ENCODE measurements at places on chromosomes 16 and 17.

DNA sequence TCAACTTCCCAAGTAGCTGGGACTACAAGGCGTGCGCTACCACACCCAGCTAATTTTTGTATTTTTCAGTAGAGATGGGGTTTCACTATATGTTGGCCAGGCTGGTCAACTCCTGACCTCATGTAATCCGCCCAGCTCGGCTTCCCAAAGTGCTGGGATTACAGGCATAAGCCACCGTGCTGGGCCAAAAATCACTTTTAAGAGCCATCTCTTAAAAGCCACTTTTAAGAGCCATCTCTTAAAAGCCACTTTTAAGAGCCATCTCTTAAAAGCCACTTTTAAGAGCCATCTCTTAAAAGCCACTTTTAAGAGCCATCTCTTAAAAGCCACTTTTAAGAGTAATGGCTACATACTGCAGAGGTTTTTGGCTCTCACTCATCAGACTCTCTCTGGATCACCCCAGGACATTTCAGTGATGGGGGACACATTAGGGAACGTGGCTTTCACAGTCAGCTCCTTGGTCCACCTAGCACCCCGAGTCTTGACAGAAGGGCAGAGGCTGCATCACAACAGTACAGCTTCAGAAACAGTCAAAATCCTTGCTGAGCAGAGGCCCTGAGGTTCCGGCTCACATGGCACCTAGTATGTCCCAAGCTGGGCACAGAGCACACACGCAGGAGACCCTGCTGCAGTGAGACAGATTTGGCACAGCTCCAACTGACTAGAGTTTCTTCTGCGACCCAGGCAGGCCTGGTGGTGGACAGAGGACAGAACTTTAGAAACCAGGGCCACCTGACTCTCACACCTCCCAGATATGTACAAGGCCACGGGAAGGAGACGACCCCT is 23.6 kb downstream of the RANBP10 start:
- DNase-seq = no peak

- DNase-seq = no peak
These were observed 21.9 kb downstream of the CMIP start for GRCh38 chr16:81466356-81466980.

DNA sequence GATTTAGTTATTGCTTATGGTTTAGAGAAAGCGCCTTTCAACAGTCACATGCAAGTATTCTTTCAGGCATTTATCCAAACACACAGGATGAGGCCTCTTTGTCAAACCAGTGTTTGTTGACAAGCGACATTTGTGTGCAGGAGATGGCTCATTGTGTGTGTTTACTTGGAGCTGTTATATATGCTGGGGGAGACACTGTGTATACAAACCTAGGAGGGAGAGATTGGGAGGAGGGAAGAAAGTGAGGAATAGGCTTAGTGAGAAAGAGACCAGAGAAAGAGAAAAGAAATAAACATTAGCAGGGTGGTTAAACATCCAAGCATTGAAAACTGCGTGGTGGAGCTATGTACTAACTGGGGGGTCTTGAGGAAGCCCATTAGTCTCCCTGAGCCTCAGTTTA is 437.6 kb downstream of the MAF start:
- DNase-seq = no peak

DNA sequence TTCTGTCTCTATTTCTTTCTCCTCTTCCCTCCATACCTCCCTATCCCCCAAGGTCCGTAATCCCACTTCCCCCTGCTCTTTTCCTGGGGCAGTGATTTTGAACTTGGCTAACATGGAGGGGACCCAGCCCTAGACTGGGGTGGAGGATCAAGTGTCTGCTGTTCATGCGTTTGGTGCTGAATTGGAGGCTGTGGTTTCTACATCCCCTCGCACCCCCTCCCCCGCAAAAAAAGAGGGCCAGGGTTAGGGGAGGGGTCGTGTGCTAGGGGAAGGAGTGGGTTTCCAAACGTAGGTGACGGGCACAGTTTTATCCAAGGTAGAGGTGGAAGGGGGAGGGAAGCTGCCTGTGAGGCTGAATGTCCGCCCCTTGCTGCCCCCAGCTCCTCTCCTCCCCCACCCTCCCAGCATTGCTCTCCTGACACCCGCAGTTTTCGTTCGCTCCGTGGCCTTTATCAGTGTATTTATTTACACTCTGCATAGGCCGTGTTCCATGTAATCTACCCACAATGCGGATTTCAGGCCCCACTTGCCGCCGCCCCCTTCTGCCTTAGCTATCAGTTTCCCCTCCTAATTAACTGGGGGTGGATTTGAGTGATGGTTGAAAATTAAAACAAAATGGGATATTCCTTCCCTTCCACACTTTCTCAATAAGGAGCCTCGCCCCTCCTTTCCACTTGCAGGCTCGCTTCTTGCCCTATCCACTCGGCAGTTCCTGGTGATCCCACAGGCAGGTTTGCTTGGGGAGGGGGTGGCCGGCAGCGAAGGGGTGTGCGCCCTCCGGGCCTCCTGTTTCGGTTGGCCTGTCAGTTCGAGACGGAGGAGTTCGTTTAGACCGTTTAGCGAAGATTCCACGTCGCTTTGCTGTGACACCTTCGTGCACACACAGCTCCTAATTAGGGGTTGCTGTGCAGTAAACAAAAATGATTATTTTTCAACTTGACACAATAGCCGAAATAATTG is 2.0 kb downstream of the GNAO1 start:
- no peak for DNase-seq

GRCh38 chr17:17091276-17091675 is 49.0 kb downstream of the MPRIP start:
- no peak for DNase-seq

GRCh38 chr17:19284005-19284959 is 47.1 kb downstream of the EPN2 start:
- DNase-seq = no peak

GRCh38 chr16:89502081-89502843 is 5.9 kb upstream of the SPG7 start:
- no peak for DNase-seq

DNA sequence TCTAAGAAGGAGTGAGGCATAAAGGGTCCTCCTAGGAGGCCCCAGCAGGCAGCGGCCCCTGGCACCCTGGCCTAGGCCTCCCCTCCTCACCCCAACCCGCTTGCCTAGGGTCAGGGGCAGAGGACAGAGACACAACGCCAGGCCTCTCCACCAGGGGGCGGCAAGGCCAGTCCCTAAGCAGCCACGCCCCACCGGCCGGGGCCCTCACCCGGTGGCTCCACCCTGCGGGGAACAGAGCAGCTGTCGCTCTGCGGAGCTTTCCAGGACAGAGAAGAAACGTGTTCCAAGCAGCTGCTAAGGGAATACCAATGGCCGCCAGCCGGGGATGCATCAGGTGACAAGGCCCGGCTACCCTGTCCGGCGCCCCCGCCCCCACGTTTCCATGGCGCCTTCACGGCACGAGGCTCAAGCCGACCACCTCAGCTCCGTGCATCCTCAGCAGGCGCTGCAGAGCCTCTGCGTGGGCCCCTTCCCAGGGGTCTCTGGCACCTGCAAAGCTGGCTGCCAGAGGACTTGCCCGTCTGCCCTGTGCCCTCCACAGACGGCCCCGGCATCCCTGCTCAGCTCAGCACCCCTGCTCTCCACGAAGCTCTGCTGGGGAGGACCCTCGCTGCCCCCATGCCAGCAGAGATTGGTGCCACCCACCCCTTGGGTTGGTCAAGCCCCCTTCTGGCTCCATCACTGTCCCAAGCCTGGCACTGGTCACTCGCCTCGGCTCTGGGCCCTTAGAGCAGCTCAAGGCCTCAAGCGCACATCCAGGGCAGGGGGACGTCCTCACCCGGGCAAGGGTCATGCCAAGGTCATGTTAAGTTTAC is 5.6 kb downstream of the ZNF598 start:
- DNase-seq = peak; percentile 88

DNA sequence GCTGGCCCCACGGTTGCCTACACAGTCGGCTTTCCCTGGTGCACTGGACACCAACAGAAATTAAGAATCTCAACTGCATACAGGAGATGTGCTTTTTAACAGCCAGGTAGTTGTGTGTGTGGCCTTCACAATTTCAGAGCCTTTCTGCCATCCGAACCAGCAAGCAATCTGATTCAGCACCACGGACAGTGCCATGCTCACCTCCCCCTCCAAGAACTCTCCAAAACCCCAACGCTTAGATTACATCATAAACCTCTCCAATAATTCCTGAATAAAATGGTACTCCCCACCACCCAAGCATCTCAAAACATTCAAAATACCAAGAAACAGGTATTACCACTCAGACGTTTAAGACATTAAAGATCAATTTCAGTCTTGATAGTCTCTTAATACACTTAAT is 31.8 kb downstream of the USP7 start:
- DNase-seq = peak; percentile 71

- DNase-seq = no peak
These were observed 26.9 kb downstream of the MINK1 start for GRCh38 chr17:4859816-4860625.

- no peak for DNase-seq
These were observed 10.3 kb upstream of the HAPSTR1 start for GRCh38 chr16:9081158-9081557.

All from CD4-positive, alpha-beta T cell treated with Interleukin-6 for 4 hours (primary cell).